CD14-positive monocyte (primary cell): ENCODE measurements at places on chromosomes 11 and 22. TPM values are rescaled to one million over a fixed set of nuclear protein-coding genes. Genes with fewer than 3 reads are reported as not detected.

OR8K3 gene
- polyA plus RNA-seq = not detected

OR2D2 gene
- not detected for polyA plus RNA-seq

CCDC116 gene
- not detected for polyA plus RNA-seq

OR51B2 gene
- not detected for polyA plus RNA-seq

GGA1 gene
- 19.8 TPM for polyA plus RNA-seq

KCNJ11 gene
- not detected for polyA plus RNA-seq

PPP6R2 gene
- polyA plus RNA-seq = 74.5 and 75.3 TPM in 2 replicates

LRP5 gene
- 0.23 TPM for polyA plus RNA-seq

F2 gene
- polyA plus RNA-seq = not detected in 2 replicates

IGF2 gene
- not detected for polyA plus RNA-seq

DEUP1 gene
- not detected for polyA plus RNA-seq

DNA sequence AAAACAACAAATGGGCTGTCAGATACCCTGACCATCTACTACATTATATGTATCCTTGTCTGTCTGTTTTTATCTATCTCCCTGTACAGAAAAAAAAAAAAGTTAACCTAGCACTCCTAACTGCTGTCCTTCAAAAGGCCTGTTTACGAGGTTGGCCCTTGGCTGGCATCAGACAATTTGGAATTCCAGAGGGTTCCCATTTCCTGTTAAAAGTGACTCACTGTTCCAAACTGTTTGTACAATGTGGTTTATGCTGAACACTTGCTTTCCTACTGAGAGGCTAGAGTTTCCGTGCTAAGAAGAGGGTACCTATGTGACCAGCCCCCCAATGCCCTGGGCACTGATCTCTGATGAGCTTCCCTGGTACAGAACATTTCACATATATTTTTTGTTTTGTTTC, 65.9 kb upstream of the HMGXB4 start:
- H3K27me3 ChIP-seq = no peaks in the 10 kb centered on the region
- no peak overlapping the region for H3K4me3 ChIP-seq
- H3K4me1 ChIP-seq = no peaks in the 10 kb centered on the region

DNA sequence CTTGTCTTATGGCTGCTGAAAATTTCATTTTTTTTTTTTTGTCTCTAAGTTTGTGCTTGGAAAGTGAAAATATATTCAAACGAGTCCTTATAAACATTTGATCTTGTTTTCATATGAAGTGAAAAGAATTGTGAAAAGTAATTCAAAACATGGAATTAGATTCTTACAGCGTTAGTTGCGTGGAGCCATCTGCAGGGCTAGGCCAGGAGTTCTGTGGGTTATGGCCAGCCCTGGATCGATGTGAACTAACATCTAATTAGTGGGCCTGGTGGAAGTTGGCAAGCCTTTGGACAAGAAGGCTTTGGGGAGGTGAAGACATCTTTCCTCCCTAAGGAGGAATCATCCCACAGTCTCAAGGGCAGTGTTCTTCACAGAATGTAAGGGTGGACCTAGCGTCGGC, 37.2 kb downstream of the PARVA start:
- H3K27ac ChIP-seq = no peak overlapping the region
- H3K4me1 ChIP-seq = no peaks in the 10 kb centered on the region
- no peak overlapping the region for H3K4me3 ChIP-seq

DNA sequence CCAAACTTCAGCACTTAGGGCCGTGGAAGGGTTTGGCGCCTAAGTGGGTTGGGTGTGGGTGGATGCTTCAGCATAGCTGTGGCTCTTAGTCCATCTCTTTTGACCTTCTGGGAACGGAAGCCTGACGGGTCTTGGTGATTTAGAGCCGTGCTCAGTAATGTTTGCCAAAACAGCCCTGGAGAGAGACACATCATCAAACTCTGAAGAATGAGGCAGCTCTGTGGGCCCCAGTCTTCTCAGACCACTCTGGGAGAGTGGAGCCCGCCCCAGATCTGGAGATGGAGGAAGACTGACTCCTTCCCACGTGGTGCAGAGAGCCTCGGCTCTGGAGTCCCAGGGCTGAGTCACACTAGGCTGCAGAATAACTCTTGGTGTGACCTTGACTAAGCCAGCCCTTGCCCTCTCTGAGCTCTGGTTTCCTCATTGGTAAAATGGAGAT, 168.9 kb downstream of the C11orf91 start:
- H3K27me3 ChIP-seq = no peaks in the 10 kb centered on the region
- no peak for DNase-seq
- no peaks in the 10 kb centered on the region for H3K36me3 ChIP-seq
- no peaks in the 10 kb centered on the region for H3K4me1 ChIP-seq

- no peaks in the 10 kb centered on the region for H3K27me3 ChIP-seq
- no peak overlapping the region for H3K4me3 ChIP-seq
- H3K4me1 ChIP-seq = no peaks in the 10 kb centered on the region
- H3K36me3 ChIP-seq = no peaks in the 10 kb centered on the region
Measured at GRCh38 chr11:16047073-16047472, 309.3 kb downstream of the SOX6 start.

DNA sequence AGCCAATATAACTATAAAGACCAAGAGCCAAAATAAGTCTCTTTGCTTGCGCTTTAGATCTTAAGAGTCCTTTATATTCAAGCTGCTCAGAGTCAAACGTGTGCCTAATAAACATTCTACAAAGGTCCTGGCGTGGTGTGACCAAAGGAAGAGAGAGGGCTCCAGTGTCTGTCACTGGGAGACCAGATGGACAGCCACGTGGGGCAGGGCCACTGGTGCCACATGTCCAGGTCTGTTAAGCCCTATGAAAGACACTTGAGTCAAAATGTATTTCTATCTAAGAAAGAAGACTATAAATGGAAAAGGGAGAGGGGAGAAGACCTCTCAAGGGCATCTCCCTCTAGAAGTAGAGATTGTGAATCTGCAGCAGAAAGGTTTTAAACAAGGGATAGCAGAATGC, 32.2 kb upstream of the EHF start:
- DNase-seq = no peak
- H3K4me3 ChIP-seq = no peak overlapping the region
- H3K27ac ChIP-seq = no peak overlapping the region

DNA sequence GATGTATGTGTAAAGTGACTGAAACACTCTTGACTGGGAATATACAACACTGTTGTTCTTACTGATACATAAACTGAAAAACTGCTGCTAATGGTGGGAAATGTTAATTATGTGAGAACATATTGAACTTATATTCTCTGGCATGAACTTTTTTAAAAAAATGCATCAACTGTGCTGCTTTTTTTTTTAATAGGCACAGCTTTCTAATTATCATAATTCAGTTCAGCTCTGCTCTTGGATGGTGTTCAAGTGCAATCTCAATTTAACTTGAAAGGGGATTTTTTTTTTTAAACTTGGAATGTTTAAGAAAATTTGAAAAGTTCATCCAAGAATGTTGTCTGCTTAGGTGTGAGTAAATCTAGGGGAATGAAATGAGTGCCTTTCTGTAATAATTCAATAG, 5.2 kb downstream of the TEAD1 start:
- H3K4me3 ChIP-seq = no peak overlapping the region
- no peak for DNase-seq
- no peak overlapping the region for H3K27ac ChIP-seq
- no peaks in the 10 kb centered on the region for H3K36me3 ChIP-seq
- no peaks in the 10 kb centered on the region for H3K4me1 ChIP-seq

DNA sequence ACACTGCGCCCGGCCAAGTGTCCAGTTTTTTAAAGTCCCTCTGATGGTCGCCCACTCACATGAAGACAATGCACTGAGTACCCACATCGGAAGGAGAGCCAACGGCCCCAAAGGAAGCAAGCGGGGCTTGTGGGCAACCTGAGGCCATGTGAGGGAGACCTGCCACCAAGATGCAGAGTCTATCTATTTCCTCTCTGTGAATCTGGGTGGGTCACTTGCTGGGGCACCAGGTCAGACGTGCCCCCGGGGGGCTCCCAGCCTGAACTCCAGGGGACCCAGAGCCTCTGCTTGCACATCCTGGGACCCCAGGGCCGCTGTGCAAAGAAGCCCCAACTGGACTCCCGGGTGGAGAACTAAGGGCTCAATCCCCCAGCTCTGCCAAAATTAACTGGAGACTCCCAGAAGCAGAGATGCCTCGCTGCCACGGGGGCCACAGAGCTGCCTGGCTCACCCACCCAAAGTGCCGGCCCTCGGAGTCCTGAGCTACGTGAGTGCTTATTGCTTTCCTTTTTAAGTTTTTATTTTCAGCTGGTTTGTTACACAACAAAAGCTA, 106.4 kb downstream of the BRD1 start:
- no peak for DNase-seq
- H3K4me3 ChIP-seq = no peak overlapping the region
- peaks cover 12% of the 10 kb centered on the region for H3K27me3 ChIP-seq
- peaks cover 13% of the 10 kb centered on the region for H3K4me1 ChIP-seq
- H3K27ac ChIP-seq = no peak overlapping the region
- no peaks in the 10 kb centered on the region for H3K36me3 ChIP-seq

GRCh38 chr22:44581096-44581435, 83.0 kb upstream of the RTL6 start:
- no peak for DNase-seq
- H3K36me3 ChIP-seq = no peaks in the 10 kb centered on the region
- peaks cover 10% of the 10 kb centered on the region for H3K4me1 ChIP-seq
- H3K4me3 ChIP-seq = no peak overlapping the region
- H3K27me3 ChIP-seq = no peaks in the 10 kb centered on the region

DNA sequence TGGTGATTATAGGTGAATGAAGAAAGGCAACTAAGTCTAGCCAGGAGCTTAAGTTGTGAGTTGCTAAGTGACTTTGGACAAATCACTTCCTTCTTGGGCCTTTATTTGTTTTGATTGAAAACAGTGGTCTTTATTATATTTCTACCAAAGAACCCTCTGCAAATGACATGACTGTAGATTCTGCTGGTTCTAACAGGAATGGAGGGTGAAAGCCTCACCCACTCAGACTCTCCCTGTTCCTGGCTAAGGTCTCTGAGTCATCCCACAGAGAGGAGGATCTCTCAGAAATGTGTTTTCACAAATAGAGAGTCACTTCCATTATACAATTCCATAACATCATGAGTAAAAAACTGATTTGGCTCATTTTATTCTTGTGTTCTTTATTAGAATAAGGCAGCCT, 583.9 kb upstream of the LRRC4C start:
- DNase-seq = no peak
- no peaks in the 10 kb centered on the region for H3K36me3 ChIP-seq
- no peaks in the 10 kb centered on the region for H3K27me3 ChIP-seq
- H3K4me1 ChIP-seq = no peaks in the 10 kb centered on the region
- no peak overlapping the region for H3K4me3 ChIP-seq
- H3K27ac ChIP-seq = no peak overlapping the region

DNA sequence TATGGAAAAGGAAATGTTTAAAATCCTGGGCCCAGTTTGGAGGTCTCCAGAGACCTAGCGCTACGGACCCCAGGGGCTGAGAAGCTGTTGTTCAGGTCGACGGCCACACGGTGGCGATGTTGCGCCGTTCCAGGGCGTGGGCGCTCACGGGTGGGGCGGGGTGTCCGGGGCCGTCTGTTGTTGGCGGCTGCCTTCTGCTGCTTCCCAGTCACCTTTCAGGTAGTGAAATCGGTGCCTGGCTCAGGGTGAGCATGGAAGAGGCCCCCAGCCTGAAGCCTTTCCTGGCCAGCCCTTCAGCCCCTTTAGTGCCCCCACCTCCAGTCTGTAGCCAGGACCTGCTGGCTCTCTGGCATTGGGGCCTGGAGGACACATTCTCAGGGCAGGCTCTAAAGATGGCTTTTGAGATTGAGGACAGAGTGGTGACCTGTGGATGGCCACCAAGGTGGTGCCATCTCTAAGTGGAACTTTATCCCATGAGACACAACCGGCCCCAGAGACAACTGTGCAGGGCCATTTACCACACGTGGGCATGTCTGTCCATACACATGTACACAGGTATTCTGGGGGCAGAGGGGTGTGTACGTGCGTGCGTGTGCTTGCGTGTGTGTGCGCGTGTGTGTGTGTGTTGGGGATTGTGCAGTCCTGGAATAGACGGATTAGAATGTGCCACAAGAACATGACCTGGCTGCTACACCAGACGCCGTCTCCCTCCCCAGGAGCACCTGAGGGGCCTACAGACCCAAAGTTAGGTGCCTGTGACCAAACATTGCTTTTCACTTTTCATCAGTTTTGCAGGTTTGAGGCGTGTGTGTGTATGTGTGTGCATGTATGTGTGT, 53.8 kb downstream of the ST14 start:
- DNase-seq = peak; percentile 51

DNA sequence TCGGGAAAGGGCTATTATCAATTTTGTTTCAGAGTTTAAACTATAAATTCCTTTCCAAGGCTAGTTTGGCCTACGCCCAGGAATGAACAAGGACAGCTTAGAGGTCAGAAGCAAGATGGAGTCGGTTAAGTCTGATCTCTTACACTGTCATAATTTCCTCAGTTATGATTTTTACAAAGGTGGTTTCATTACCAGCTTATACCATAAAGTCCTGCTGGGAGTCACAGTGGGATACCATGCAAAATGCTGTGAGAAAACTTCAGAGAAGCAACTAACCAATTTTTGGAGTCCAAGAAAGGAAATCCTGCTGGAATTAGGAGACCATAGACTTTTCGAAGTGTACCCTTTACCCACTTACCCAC, 17.4 kb upstream of the ZC3H12C start:
- no peak for DNase-seq
- no peak overlapping the region for H3K27ac ChIP-seq
- H3K27me3 ChIP-seq = no peaks in the 10 kb centered on the region
- H3K4me3 ChIP-seq = no peak overlapping the region

- H3K36me3 ChIP-seq = no peaks in the 10 kb centered on the region
- H3K4me1 ChIP-seq = peaks cover 24% of the 10 kb centered on the region
- H3K27me3 ChIP-seq = peaks cover 7% of the 10 kb centered on the region
- DNase-seq = no peak
Measured at GRCh38 chr11:61773356-61773755, 19.0 kb downstream of the TMEM258 start.

DNA sequence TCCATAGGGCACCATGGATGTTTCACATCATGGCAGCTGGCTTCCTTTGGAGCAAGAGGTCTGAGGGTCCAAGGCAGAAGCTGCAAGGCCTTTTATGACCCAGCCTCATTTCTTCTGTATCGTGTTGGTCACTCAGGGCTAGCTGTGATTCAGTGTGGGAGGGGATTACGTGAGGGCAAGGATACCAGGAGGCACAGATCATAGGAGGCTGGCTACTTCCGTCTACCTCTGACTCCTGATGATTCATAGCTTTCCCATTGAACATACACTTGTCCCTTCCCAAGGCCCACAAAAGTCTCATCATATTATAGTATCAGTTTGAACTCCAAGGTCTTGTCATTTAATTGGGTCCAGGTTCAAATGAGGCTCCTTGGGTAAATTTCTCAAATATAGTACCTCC, 135.3 kb upstream of the ZBED5 start:
- no peak overlapping the region for H3K4me3 ChIP-seq
- H3K27me3 ChIP-seq = no peaks in the 10 kb centered on the region
- no peak for DNase-seq
- peaks cover 16% of the 10 kb centered on the region for H3K4me1 ChIP-seq

DNA sequence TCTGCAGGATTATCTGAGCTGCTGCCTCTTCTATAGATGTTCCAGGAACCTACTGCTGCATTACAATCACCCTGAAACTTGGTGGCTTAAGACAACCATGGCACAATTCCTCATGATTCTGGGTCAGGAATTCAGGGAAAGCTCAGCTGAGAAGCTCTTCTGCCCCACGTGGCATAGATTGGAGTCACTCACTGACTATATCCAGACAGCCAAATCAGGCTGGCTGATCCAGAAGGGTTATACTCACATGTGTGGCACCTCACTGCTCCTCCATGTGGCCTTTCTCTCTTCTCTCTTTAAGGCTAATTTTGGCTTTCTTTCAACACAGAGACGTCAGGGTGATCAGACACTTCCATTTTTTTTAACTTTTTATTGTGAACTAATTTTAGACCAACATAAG, 125.5 kb downstream of the BBOX1 start:
- H3K27me3 ChIP-seq = no peaks in the 10 kb centered on the region
- DNase-seq = no peak
- H3K36me3 ChIP-seq = no peaks in the 10 kb centered on the region
- no peaks in the 10 kb centered on the region for H3K4me1 ChIP-seq
- H3K4me3 ChIP-seq = no peak overlapping the region
- H3K27ac ChIP-seq = no peak overlapping the region
